Hematopoietic multipotent progenitor cell treated with erythropoietin and hydrocortisone succinate and interleukin-3 and kit ligand, for 6 days (in vitro differentiated cells): ENCODE measurements at places on chromosomes 12 and 14.

DNA sequence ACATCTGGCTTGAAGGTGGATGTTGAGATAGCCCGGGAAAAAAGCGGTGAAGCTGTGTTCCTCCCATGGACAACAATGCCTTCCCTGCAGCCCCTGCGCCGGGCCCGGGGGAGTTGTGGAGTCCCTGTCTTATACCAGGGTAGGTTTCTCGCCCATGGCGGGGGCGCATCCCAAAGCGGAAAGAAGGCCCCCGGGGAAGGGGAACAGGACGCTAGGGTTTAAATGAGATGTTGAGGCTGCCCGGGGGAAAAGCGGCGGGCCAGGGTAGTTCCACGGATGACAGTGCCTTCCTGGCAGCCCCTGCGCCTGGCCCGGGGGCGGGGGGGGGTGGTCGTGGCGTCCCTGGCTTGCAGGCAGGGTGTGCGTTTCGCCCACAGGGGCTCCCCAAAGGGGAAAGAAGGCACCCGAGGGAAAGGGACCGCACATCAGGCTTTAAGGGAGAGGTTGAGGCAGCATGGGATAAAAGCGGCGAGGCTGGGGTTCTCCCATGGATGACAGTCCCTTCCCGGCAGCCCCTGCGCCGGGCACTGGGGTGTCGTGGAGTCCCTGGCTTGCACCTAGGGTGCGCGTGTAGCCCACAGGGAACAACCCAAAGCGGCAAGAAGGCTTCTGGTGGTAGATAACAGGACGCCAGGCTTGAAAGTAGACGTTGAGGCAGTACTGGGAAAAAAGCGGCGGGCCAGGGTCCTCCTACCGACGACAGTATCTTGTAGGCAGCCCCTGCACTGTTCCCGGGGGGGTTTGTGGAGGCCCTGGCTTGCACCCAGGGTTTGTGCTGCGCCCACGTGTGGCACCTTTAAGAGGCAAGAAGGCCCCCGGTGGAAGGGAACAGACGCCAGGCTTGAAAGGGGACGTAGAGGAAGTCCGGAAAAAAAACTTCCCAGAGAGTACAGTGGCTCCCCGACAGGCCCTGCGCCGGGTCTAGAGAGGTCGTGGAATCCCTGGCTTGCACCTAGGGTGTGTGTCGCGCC, 160.8 kb upstream of the ALG10B start:
- no peak for DNase-seq

GRCh38 chr12:93000026-93000425, 70.9 kb upstream of the EEA1 start:
- no peak for DNase-seq

- no peak for DNase-seq
Observed at GRCh38 chr14:97328743-97329142, 531.6 kb downstream of the VRK1 start.

GRCh38 chr14:86902176-86902950, 1090.6 kb downstream of the GALC start:
- no peak for DNase-seq

- DNase-seq, result no peak
Observed at GRCh38 chr14:20215196-20215595, 8.3 kb upstream of the OR11H6 start.

DNA sequence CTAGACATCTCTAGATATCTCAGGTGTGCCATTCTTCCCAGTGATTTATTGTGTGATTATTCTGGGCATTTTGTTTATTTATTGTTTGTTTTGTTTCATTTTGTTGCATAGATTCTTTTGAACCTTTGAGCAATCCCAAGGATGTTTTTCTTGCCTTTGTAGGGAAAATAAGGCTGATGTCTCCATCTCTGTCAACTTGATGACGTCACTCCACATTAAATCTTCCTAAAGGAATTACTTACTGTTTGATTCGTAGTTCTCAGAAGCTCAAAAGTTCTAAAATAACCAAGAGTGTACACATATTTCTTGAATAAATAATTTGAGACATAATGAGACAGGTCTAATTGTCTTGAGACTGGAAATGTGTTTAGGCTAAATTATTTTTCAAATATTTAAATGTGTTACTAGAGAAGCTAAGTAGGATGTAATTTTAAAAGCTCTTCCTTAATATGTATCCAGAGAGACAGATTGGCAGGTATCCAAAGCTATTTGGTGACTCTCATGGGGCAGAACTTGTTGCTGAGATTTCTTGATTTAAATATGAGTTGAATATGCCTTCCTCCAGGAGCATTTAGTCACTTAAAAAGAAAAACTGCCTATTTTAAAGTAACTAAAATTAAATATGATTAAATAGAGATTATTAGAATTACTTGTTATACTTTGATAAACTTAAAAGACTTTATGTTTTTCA, 128.7 kb downstream of the CNTN1 start:
- no peak for DNase-seq

- no peak for DNase-seq
Observed at GRCh38 chr12:32997471-32997870, 100.9 kb upstream of the PKP2 start.

DNA sequence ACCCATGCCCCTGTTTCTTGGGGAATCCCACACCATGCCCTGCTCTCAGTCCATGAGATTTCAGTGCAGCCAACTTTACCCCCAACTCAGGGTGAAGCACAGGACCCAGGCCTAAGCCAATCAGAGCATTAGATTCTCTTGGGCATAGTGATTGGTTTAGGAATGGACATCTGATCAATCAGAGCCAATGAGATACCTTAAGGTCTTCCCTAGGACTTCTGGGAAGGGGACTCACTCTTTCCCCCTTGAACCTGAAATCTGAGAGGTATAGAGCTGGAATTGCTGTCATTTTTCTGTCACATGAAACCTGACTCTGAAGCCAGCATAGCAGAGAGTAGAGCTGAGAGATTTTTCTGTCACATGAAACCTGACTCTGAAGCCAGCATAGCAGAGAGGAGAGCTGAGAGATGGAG, 127.1 kb downstream of the ZFP36L1 start:
- no peak for DNase-seq

GRCh38 chr14:91755570-91756295, 23.8 kb upstream of the CATSPERB start:
- no peak for DNase-seq

- DNase-seq, result no peak
Observed at GRCh38 chr14:52996493-52996892, 45.6 kb upstream of the FERMT2 start.

- no peak for DNase-seq
Observed at GRCh38 chr14:74267588-74267987, 28.3 kb downstream of the VSX2 start.

- DNase-seq, result no peak
Observed at GRCh38 chr12:126163984-126164383, 1098.7 kb downstream of the AACS start.

DNA sequence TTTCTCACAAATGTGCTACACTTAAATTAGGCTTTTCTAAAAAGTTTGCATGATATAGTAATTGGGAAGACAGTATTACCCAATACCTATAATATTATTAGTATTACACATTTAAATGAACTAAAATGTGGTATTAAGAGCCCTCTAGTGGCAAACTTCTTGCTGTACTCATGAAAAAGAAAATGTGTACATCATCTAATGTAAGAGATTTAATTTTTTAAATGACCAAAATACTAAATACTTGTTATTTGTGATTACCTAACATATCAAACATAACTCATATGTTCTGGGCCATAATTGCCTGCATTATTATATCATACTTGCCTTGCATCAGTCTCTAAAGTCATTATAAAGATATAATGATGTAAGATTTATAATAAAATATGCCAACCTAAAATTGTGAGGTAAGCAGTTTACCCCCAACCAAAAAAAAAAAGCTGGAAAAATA, 64.2 kb downstream of the DNAI7 start:
- peak; percentile 87 for DNase-seq

GRCh38 chr14:38442208-38442607, 186.3 kb upstream of the CLEC14A start:
- peak; percentile 27 for DNase-seq

DNA sequence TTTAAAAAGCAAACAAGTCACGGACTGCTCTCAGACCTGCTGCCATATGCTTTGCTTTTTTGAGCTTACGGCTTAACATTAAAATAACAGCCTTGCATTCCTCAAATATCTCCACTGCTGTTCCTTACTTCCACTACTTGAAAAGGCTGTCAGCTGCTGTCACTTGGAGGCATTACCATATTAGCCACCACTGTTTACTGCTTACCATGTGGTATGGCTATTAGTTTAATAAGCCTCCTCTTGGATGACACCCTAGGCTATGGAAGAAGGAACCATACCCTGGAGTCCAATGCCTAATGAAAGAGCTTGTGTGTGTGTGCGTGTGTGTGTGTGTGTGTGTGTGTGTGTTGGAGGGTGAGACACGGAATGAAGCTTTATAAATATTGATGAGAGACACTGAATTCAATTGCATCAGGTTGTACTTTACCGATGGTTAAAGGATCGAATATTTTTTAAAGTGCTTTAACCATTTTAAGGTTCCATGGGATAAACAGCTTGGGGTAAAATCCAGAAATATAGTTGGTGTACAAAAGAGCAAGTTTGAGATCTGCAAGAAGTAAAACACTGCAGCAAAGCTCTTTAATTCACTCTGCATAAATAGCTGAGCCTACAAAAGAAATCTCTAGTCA, 174.5 kb downstream of the TTC7B start:
- DNase-seq, result no peak

DNA sequence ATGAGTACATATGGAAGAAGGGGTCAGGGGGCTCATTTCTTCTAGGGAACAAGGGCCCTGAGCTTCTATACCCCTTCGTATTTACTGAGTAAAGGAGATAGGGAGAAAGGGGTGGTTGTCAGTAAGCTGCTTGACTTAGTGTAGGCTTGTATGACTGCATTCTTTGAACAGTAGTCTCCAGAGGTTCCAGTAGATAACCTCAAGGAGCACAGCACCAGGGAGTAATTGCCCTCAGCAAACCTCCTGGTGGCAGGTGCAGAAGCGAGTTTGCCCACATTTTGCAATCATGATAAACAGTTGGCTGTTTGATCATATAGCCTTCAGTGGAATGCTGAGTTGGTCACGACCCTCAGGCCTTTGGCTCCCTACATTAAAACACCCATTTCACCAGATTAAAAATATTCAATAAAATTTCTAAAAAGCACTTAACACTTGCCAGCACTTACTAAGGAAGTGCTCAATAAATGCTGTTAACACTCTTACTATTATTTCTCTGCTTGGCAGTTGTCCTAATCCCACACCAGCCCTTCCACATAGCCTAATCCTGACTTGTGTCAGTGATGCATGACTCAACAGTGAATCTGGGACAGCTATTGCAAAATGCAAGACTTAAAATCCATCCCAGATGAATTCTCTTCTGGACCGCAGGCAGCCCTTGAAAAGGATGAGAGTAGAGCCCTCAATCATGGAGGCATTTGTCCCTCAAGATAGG, 3.7 kb upstream of the DHRS4L2 start:
- DNase-seq, result peak; percentile 14

- DNase-seq, result peak; percentile 52
Observed at GRCh38 chr12:70317781-70318180, 48.3 kb upstream of the KCNMB4 start.

- no peak for DNase-seq
Observed at GRCh38 chr12:115606040-115606439, 671.5 kb downstream of the MED13L start.

- DNase-seq, result peak; percentile 62
Observed at GRCh38 chr12:129911428-129912049, 7.7 kb upstream of the TMEM132D start.

DNA sequence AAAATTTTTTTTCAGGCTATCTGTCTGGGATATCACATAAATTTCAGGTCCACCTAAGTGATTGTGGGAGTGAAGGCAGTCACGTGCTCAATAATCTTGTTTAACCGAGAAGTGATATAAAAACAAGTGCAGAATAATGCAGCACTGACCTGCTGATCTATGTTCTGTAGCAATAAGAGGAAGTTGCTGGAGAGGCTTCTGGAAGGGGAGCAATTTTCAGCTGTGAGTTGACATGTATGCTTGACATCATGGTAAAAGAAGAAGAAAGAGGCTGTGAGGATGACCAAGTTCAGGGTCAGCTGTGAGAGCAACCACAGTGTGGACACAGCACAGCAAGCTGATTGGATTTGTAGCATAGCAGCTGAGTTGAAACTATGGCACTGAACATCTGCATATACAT, 172.0 kb upstream of the PELI2 start:
- DNase-seq, result peak; percentile 29

DNA sequence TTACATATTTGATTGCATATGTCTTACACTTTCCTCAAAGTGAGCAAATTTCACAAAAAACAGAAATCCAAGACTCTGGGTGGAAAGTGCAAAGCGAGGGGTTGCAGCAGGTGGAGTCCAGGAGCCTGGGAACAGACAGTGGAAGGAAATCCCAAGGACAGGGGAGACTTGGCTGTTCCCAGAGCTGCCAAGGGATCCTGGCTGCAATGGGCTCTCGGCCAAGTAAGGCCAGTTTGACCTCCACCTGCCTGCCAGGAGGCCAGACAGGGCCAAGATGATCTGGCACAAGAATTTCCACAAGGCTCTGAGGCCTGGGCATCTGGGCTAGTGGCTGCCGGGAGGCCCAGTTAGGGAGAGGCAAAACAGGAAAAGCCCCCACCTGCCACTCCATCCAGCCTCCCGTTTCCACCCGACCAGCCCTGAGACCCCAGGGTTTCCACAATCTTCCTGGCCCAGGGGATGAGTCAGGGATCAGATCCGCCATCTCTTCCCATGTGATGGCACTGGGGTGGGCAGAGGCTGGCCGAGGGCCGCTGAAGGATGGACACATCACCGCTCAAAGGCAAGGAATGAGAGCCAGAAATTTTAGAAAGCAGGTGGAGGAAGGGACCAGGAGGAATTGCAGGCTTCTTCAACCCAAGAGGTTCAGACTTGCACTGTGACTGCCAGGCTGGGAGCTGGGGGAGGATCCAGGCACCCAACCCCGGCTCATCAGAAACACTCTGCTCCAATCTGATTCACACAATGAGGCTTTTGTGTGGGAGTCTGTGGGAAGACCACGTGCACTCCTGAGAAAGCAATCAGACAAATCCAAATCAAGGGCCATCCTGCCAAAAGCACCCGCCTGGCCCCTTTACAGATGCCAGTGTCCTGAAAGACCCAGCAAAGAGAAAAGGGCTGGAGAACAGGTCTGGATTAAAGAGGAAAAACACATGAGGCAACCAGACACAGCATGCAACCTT, 16.3 kb downstream of the SCARB1 start:
- DNase-seq, result no peak

DNA sequence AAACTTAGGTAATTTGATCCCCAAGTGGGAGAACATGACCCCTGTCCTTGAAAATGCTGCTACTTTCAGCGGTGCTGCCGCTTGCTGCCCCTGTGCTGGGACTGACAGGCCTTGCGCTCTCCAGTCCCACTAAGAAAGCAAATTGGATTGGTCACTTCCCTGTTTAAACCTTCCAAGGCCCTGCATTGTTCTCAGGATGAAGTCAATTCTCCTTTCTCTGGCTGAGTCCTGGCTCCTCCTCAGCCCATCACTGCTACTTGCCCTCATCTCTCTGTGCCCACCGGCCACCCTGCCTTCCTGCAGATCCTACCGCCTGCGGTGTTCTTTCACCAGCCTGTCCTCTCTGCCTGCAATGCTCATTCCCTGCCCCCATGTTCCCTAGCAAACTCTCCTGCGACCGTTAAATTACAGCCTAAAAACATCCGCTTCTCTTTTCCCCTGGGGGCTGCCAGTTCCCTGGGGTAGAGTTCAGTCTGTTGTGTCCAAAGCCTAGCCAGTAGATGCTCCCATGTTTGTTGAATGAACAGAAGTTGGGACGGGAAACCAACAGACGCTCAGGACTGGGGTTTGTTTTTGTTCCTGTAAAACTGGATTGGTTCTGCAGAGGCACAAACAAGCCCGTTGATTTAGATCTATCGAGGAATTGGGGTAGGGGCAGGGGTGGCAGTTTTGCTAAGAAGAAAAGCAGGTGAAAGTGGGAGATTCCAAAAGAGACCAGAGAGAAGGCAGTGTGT, 127.3 kb upstream of the HIF1A start:
- peak; percentile 34 for DNase-seq

GRCh38 chr12:14701809-14702568, 5.6 kb upstream of the GUCY2C start:
- peak; percentile 23 for DNase-seq

- DNase-seq, result no peak
Observed at GRCh38 chr14:78983126-78983525, 813.0 kb downstream of the NRXN3 start.
